ENCODE measurements at places on chromosomes 5 and 9. TPM values are rescaled to one million over a fixed set of nuclear protein-coding genes. Genes with fewer than 3 reads are reported as not detected.

The SLC36A3 gene
- total RNA-seq: not detected

The AQP7 gene
- total RNA-seq: not detected

The RECK gene
- 3.6 TPM for total RNA-seq

The ZNF366 gene
- not detected for total RNA-seq

The FBXL7 gene
- total RNA-seq: 3.9 TPM

The KLF4 gene
- total RNA-seq: 100 TPM

Data from NCI-H460 (cell line).